ENCODE measurements at places on chromosomes 1 and 21. TPM values are rescaled to one million over a fixed set of nuclear protein-coding genes. Genes with fewer than 3 reads are reported as not detected.

DNA sequence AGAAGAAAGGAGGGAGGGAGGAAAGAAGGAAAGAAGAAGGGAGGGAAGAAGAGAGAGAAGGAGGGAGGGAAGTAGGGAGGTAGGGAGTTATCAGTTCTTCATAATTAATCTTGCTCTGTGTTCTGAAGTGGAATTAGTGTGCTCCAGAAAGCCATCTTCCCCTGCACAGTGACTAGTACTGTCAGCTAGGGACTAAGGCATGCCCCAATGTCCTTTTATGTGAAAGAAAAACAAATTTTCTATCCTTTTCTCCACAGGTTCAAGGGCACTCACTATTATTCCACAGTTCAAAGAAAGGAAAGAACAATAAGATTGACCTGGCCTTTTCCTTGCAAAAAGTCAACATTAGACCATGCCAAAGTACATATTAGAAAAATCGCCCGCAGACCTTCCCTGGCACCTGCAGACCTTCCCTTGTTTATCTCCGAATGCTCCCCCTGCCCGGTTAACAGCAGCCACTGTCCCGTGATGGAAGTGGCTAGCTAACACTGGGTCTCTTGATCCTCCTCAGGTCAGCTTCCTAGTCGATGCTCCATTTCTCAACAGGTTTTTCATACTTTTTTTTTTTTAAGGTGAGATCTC is 107.2 kb upstream of the EDEM3 start:
- no peaks in the 10 kb centered on the region for H3K4me1 ChIP-seq
- H3K4me3 ChIP-seq = no peak overlapping the region
- no peak for DNase-seq
- H3K27ac ChIP-seq = no peak overlapping the region

DNA sequence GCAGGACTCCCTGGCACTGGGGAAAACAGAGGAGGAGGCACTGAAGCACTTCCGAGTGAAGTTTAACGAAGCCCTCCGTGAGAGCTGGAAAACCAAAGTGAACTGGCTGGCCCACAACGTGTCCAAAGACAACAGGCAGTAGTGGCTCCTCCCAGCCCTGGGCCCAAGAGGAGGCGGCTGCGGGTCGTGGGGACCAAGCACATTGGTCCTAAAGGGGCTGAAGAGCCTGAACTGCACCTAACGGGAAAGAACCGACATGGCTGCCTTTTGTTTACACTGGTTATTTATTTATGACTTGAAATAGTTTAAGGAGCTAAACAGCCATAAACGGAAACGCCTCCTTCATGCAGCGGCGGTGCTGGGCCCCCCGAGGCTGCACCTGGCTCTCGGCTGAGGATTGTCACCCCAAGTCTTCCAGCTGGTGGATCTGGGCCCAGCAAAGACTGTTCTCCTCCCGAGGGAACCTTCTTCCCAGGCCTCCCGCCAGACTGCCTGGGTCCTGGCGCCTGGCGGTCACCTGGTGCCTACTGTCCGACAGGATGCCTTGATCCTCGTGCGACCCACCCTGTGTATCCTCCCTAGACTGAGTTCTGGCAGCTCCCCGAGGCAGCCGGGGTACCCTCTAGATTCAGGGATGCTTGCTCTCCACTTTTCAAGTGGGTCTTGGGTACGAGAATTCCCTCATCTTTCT is 75.5 kb downstream of the PIK3CD start:
- H3K36me3 ChIP-seq = peaks cover 44% of the 10 kb centered on the region
- no peaks in the 10 kb centered on the region for H3K27me3 ChIP-seq
- no peak for DNase-seq
- H3K27ac ChIP-seq = no peak overlapping the region

DNA sequence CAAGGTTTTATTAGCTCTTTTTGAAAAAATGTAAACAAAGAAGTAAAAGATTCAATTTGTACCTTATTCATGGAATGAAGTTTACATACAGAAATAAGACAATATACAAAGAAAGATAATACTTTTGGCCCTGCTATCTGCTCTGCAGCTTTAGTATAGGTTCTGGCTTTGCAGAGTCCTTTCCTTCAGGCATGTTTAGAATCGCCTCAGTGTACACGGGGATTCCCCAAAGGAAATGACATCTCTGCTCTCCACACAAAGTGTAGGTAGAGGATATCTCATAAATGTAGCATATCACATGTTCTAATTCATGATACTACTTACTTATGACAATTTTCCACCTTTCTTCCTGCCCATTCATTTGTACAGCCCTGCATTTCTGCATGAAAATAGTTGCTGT is 222.6 kb upstream of the DPYD start:
- H3K36me3 ChIP-seq = no peaks in the 10 kb centered on the region
- no peaks in the 10 kb centered on the region for H3K27me3 ChIP-seq
- no peaks in the 10 kb centered on the region for H3K4me1 ChIP-seq
- no peak for DNase-seq

DNA sequence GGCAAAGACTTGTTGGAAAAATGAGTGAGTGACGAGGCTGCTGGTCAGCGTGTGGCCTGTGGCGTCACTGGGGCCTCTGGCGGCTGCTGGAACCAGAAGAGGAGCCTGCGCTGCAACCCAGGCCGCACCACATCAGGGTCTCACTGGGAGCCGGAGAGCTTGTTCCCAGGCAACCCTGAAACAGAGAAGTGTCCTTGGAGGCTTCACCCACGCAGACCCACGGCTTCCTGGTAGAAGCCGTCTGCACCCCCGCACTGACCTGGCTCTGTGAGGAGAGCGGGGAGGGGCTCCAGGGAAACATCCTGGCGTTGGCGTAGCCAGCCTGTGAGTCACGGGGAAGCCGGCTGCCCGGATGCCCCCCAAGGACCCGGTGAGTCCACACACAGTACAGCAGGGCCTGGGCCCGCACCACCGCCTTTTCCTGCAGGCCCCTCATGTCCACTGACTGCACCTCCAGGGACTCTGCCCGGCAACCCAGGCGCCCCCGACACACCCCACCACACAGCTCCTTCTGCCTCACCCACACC is 57.4 kb downstream of the COL6A1 start:
- no peaks in the 10 kb centered on the region for H3K36me3 ChIP-seq
- H3K27me3 ChIP-seq = no peaks in the 10 kb centered on the region
- peak overlapping the region; percentile 43 for H3K27ac ChIP-seq
- H3K4me1 ChIP-seq = no peaks in the 10 kb centered on the region
- no peak overlapping the region for H3K4me3 ChIP-seq

SFN gene
- not detected for total RNA-seq

LRRC38 gene
- total RNA-seq = 0.87 TPM

CHRM3 gene
- 2.1 TPM for total RNA-seq

Measured in tibial nerve (tissue), 4 donors.